GM04504 (cell line): ENCODE measurements at places on chromosomes 6 and 20.

GRCh38 chr6:101633081-101633480 is 239.6 kb downstream of the GRIK2 start:
- no peak for DNase-seq

- DNase-seq = no peak
Observed at GRCh38 chr6:14729129-14729871, 516.6 kb upstream of the JARID2 start.

DNA sequence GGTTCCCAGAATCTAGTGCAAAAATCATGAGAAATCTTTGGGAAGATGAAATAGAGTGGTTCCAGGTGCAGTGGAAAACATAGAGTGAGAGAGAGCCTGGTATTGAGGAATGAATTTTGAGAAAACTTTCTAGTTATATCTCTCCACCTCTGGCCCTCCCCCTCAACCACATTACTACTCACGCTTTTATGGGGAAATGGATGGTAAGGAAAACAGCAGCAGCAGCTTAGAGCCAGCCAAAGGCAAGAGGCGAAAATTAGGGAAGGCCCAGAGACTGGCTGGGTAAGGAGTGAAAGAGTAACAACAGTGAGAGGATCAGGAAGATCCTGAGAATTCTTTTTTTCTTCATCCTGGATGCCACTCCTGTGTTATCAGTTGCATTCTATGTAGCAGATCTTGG is 187.9 kb upstream of the ECI2 start:
- no peak for DNase-seq

DNA sequence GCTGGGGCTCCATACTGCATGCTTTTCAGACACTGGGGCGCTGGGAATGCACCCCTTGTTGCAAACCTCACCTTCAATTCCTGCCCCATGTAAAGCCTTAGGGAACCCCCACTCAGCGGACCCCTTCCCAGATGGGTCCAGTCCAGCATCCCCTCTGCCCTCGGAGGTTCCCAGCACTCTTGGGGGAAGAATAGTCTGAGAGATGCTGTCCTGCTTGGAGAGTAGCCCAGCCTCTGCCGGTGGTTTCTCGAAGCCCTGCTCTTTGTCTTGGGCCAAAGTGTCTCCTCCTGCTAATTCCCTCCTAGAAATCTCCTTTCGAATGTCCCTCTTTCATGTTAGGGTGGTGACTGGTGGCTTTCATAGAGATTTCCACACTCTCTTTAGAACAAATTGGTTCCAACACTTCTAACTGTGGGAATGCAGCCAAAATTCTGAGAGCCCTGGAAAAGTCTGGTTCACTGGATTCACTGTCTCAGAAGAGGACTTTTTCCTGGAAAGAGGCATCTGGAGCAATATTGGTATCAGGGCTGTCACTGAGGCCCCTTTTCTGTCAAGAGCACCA is 24.9 kb upstream of the SULF2 start:
- no peak for DNase-seq

- no peak for DNase-seq
Observed at GRCh38 chr6:55963301-55963700, 87.9 kb upstream of the BMP5 start.

- DNase-seq = no peak
Observed at GRCh38 chr6:151112130-151112529, 127.6 kb upstream of the AKAP12 start.

DNA sequence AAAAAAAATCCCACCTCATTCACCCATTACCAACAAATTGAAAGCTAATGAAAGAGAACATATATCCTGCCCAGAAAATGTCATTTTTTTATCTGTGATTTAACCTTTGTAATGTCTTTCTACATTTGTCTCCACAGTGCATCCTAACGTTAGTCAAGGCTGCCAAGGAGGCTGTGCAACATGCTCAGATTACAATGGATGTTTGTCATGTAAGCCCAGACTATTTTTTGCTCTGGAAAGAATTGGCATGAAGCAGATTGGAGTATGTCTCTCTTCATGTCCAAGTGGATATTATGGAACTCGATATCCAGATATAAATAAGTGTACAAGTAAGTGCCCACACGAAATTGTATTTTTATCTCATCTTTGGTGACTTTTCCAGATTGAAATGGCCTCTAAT is 30.0 kb downstream of the RSPO3 start:
- no peak for DNase-seq

- DNase-seq = no peak
Observed at GRCh38 chr6:111674883-111675282, 69.2 kb upstream of the TRAF3IP2 start.

DNA sequence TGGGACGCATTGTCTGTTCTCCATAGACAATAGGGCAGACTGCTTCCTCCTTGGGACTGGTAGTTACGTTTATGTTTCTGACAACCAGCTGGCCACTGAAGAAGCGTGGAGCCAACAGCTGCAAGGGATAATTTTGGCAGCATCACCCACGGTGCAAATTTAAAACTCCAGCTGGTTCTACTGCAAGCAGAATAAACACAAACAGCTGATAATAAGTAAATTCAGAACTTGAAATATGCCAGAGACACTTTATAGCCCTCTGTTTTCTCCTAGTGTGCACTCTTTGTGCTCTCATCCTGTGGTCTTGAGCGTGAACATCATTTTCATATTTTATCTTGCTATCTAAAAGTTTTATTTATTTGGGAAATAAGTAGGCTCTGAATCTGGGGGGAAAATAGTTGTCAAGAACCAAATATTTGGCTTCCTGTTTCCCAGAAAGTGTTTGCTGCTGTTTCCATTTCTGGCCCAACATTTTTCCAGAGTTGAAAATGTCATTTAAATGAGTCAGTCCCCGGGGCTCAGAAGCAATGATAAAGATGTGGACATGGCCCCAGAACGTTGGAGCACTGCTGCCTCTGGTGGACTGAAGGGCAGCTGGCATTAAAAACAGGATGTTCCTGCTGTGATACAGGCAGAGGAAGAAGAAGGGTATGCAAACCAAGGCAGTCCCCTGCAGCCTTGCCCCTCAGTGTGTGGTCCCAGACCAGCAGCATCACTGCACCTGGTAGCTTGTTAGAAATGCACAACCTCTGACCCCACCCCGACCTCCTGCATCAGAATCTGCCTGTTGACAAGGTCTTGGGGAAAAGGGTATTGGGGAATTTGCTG is 12.5 kb upstream of the THBD start:
- DNase-seq = peak; percentile 48

DNA sequence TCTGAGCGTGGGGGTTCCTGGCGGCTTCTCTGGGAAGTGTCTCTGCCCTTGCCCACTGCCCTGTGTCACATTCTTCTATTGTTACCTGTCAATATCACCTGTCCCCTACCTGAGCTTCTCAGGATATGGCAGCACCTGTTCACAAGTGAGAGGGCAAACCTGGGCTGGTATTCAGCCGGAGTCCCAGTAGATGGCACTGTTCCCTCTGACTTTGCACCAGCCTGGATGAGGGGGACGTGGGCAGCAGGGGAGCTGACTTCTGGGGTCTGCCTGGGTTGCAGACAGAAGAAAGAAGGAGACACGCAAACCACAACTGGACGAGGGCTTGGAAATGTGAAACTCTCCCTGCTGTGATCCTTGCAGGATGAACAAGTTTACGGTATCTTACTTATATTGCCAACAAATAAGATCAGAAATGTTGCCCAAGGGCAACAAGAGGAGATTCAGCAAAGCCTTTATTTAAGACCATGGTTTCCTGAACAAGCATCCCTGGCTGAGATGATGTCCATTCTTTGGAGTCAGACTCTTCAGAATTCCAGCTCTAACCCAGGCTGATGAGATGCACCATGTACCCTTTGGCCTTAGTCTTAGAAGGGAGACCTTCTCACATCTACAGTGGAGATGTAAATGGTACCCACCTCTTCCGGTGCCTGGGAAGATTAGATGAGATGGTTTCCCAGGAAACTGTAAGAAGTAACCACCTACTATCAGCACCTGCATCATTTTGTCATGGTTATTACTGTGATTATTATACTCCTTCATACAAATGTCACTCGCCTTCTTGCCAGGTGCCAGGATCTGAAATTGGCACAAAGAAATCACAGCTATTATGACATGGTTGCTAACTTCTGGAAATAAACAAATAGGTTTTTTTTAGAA is 400.0 kb upstream of the CDH4 start:
- no peak for DNase-seq

DNA sequence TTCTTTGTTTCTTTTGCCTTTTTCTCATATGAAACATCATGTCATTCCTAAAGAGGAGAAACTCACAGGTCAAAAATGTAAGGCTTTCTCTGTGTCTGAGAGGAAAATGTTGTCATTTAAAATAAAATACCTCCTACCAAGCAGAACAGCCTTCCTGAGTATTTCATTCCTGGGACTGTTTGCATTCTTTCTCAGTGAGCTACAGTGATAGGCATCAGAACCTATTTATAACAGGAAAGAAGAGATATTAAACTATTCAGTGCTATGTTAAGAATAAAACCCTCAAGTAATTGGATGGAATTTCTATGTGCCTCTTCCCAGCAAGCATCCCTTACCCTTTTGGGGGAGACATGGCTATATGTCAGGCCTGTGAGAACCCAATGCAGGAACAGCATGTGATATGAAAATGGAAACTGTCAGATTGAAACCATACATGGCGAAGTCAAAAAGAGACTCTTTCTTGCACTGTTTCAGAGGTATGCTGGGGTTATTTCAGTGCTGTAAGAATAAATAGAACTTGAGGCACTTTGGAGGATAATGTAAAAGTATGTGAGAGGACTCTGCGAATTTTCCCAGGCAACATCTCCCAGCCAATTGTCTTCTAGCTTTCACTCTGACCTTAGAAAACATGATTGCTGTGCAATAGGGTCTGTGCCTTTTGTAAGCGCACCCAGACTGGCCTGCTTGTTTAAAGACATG is 133.8 kb upstream of the CCN2 start:
- peak; percentile 95 for DNase-seq

DNA sequence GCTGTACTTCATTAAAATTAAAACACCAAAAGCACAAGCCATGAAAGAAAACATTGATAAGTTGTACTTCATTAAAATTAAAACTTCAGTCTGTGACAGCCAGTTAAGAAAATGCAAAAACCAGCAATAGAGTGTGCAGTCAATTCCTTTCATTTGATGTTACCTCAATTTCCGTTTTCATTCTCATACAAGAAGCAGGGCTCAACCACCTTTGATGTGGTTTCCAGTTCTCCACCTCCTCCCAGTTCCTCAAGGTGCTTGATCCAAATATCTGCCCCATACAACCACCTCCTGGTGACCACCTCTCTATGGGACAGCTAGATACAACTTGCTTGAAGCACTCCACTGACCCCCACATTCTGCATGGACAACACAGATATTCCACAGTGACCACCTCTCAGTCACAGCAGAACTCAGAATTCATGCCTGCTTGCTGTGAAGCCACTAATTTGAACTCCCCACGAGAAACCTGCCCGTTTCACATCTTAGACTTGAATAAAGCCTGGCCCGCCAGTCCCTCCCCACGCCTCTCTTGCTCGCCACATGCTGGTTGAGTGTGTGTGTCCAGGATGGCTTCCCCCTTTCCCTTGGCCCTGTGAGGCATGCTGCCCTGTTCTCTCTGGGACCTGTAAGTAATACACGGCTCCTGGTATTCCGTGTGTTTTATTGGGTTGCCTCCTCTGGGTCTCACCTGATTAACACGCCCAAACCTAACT is 66.1 kb downstream of the FAM50B start:
- no peak for DNase-seq

DNA sequence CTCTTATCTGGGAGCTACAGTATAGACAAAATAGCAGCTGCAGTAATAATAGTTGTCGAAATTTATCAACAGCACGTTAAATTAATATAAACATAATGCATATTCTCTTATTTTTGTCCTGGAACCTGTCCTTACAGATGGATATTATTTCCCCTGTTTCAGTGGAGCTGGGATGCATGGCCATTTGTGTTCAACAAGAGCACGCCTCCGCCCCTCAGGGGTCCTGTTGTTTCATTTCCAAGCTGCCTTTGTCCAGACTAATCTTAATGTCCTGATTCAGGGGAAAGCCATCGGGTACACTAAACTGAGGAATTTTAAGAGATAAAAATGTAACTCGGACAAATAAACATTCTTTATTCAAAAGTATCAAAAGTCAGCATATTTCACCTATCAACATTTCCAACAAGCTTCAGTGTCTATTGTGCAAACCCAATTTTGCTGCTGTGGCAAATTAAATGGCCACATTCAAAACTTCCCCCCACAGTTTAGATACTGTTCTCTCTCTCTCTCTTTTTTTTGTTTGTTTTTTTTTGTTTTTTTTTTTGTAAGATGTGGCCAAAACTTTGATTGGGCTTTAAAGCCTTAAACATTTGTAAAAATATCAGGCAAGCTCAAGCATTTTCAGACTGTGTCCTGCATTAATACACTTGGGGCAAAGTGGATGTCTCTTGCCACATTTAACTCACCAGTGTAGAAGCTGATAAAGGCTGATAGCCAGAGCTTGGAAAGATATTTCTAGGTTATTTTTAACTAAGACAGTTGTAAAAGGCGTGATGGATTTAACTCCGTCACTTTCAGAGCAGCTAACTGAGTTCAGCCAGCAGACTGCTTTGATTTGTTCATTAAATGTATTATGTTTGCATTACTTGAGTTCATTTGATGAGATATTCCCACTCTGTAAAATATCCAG is 112.5 kb upstream of the QKI start:
- DNase-seq = no peak
